ENCODE measurements at places on chromosomes 16 and 17.

GRCh38 chr16:49036126-49036525 lies 245.5 kb downstream of the CBLN1 start:
- no peak for DNase-seq

DNA sequence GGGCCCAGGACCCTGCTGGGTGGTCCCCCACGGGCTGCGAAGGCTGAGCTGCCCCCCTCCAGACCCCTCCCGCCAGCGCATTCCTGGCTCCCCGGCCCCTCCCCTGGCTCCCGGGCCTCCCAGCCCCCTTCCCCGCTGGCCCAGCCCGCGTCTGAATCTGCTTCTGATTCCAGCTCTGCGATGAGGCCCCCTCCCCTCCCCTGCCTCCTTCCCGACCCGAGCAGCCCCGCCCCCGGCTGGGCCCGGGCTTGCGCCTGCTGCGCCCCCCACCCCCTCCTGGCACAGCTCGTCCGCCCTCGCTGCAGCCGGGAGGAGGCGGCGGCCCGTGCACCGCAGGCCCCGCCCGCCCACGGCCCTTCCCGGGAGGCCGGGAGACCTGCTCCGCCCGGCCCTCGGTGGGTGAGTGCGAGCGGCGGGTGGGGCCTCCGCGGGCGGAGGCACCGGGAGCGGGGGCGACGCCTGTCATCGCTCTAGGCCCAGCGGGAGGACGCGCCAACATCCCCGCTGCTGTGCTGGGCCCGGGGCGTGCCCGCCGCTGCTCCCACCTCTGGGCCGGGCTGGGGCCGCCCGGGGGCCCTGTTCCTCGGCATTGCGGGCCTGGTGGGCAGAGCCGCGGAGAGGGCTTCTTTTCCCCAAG lies at the start of gene NTN3:
Gene NTN3, plus strand, starts transcription at position 282 of the 637 bp plus-strand sequence. CDS start 405 bp downstream, outside the sequence.
- DNase-seq: peak; percentile 45

DNA sequence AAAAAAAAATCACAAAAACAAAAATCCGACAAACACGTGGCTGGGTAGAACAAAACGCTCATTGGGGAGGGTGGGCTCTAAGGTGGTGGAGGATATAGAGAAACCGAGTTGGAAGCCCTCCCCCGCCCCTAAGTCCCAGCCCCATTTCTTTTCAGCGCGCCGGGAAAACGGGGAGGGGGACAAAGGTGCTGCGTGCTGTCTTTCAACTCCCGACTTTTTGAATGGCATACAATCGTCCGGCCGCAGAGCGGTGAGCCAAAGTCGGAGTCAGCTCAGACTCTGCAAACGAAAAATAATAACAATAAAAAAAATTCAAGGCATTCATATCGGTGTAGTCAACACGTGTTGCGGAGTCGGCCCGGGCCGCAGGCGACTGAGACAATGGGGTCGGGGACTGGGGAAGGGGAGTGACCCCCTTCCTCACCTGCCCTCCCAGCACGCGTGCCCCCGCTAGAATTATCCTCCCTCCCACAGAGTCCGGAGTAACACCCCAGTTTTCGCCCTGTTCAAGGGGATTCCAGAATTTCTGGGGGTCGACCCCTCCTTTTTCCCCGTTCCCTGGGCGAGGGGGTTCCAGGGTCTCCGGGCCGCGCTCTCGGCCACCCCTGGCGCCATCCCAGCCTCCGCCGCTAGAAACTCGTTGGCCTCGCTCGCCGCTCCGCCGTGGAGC lies 1.7 kb upstream of the IGF2BP1 start:
- DNase-seq: peak; percentile 21

- no peak for DNase-seq
Observed at GRCh38 chr17:74135391-74136167, 67.9 kb upstream of the RPL38 start.

- DNase-seq: no peak
Observed at GRCh38 chr17:51442088-51442865, 181.9 kb downstream of the UTP18 start.

GRCh38 chr17:55266051-55266957 lies 1.5 kb downstream of the HLF start:
- DNase-seq: no peak

DNA sequence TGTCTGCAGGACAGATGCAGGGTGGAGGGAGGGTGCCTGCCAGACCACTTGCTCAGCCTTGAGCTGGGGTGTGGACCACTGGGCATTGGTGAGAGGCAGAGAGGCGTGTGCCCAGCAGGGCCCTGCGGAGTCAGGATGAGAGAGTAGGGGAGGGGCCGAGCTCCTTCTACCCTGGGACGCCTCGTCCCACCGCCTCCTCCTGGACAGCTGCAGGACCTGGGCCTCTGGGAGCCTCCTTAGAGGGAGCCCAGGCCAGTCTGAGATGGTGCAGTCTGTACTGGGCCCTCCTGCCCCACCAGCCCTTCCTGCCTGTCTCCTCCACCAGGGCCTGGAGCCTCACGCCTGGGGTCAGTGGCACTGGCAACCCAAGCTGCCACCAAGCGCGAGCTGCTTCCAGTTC lies 35.9 kb upstream of the ACSF3 start:
- DNase-seq: no peak

DNA sequence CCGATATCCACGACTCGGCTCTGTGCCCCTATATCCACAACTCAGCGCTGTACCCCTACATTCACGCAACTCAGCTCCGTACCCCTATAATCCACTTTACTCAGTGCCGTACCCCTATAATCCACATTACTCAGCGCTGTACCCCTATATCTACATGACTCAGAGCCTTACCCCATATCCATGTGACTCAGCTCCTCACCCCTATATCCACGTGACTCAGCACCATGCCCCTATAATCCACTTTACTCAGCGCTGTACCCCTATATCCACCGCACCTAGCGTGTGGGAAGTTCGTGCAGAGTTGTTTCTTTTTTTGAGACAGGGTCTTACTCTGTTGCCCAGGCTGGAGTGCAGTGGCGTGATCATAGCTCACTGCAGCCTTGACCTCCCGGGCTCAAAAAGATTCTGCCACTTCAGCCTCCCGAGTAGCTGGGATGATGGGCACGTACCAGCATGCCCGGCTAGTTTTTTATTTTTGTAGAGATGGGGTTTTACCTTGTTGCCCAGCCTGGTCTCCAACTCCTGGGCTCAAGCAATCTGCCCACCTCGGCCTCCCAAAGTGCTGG lies 17.4 kb downstream of the CYB5D2 start:
- no peak for DNase-seq

GRCh38 chr16:49706620-49707355 lies 149.1 kb downstream of the ZNF423 start:
- DNase-seq: no peak

DNA sequence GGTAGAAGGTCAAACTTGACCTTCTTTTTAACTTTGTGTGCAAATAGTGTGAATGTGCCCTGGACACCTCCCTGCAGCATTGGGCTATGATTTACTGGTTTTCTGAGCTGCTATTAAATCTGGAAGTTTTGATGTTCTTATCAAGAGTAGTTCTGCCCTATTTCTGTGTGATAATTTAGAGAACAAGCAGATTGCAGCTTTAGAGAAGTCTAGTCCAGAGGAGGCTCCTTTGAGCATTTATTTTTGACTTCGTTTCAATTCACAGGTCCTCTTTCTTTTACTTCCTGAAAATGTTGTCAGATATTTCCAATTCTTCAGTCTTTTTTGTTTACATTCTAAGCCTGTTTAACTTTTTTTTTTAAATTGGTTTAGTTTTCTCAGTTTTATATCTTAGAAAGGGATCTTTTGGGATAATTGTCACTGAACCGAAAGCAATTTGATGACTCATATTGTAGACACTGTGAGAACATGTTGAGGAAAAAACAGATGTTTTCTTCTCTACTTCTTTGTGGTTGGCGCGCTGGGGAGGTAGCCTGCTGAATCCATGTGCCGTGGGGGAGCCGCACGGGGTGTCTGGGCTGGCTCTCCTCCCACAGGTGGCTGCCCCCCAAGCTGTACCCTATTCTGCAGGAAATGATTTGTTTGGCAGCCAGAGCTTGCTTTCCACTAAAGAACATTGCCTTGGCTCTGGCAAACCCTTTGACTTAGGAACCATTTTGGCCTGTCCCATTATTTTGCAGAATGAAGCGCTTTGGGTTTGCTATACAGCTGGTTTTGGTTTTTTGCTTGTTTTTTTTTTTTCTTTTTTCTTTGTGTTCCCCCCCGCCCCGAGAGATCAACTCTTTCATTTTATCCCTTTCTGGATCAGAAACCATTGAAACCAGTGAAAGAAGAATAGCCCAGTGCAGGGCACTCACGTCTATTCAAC lies 53.4 kb downstream of the MFSD11 start:
- no peak for DNase-seq

- DNase-seq: no peak
Observed at GRCh38 chr17:81701288-81702071, 1.7 kb upstream of the MRPL12 start.

GRCh38 chr17:57746221-57746620 lies 1.1 kb upstream of the CCDC182 start:
- no peak for DNase-seq

- DNase-seq: no peak
Observed at GRCh38 chr17:77602062-77602746, 356.3 kb upstream of the TNRC6C start.

- DNase-seq: no peak
Observed at GRCh38 chr17:14776791-14777190, 475.9 kb downstream of the HS3ST3B1 start.

- no peak for DNase-seq
Observed at GRCh38 chr17:62802561-62803205, 5.4 kb downstream of the MARCHF10 start.

DNA sequence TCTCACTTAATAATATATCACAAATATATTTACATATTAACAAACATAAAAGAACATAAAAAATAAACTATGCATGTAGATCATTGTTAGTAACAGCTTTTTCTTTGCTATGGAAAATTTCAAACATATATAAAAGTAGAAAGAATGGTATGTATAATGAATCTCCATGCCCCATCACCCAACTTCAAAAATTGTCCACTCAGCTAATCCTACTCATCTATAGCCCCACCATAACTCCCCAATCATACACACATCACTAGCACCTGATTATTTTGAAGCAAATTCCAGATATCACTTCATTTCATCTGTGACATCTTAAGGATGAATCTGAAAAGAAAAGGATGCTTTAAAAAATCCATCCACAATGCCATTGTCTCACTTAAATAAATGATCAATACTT lies 46.8 kb downstream of the SHISA6 start:
- no peak for DNase-seq

- no peak for DNase-seq
Observed at GRCh38 chr17:31320791-31321190, 631 bp downstream of the EVI2A start.

DNA sequence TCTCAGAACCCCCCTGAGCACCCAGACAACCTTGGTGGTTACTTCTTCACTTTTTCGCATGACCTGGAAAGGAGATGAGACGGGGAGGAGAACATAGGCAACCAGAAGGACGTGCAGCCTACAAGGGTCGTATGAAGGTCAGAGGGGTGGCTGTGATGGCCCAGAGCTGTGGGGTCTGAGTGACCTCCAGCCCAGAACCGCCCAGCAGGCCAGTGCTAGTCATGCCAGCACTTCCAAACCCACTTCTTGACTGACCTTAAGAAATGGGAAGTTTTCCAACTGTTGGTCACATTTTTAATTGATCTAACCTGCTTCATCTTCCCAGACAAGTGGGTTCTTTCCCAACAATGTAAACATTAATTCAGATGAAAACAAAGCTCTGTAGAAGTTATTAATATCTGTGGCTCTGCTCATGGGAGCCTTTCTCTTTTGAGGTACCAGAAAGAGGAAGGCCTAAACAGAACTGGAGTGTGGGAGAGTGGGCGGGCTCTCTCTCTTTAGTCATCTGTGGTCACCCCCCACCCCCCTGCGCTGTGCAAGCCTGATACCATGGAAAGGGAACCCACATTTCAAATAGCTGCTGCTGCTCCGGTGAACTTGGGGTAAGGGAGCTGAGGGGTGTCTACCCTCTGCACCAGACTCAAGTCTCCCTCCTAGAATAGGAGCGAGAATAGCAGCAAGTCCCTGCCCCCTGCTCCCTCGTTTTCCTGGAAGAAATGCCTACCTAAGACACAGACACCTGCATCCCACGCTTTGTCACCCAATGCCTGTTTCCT lies 101.6 kb downstream of the RAB11FIP4 start:
- no peak for DNase-seq

- no peak for DNase-seq
Observed at GRCh38 chr17:72004611-72005331, 116.0 kb upstream of the SOX9 start.

GRCh38 chr17:69235338-69236058 lies 6.9 kb upstream of the ABCA10 start:
- DNase-seq: peak; percentile 70

GRCh38 chr16:77386831-77387814 lies 47.7 kb downstream of the ADAMTS18 start:
- DNase-seq: no peak

GRCh38 chr16:82776470-82777146 lies 149.8 kb downstream of the CDH13 start:
- DNase-seq: no peak

DNA sequence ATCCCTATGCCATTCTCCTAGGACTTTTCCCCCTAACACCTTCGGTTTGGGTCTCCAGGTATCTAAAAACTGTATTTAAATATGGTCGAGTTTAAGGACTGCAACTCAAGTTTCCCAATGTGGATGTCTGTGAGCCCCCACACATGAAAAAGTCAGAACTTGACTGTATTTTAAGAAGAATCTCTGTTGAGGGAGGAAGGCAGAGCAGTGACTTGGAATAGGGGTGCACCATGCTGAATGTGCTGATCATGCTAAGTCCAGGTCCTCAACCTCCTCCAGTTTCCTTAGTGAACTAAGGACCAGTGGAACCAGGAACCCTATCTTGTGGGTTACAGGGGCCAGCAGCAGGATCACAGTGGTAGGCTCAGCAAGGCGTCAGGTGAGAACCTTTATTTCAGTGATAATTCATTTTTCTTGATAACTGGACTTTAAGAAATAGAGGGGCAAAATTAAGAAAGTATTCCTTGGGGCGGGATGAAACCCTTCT lies 19.5 kb downstream of the GRB7 start:
- no peak for DNase-seq

All from NCI-H1930 (cell line).